Natural killer cell (primary cell): ENCODE measurements at places on chromosomes 13 and 19. TPM values are rescaled to one million over a fixed set of nuclear protein-coding genes. Genes with fewer than 3 reads are reported as not detected.

DNA sequence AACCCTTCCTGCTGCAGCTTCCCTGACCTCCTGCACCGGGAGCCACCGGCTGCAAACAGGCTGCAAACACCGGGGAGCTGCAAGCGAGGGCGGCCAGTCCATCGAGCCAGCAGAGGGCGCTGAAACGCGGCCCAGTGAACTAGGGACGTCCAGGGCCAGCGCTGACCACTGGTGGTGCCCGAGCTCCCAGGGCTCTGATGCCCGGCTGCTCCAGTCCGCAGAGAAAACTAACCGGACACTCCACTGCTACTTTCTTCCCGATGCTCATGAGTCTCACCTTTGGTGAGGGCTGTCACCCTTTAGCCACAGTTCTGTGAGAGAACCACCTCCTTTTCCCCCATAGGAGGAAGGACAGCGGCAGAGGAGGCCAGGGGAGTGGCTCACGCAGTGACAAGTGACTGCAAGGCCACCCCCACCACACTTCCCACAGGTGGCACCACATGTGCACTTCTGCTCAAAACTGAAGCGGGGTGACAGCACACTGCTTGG is 82.8 kb upstream of the MTIF3 start:
- peak; percentile 61 for DNase-seq

GRCh38 chr13:26411206-26411605 is 146.3 kb upstream of the WASF3 start:
- no peak for DNase-seq

GRCh38 chr13:71672512-71672911 is 194.5 kb downstream of the DACH1 start:
- no peak for DNase-seq

The MFSD12 gene
- total RNA-seq = 34.5 TPM

DNA sequence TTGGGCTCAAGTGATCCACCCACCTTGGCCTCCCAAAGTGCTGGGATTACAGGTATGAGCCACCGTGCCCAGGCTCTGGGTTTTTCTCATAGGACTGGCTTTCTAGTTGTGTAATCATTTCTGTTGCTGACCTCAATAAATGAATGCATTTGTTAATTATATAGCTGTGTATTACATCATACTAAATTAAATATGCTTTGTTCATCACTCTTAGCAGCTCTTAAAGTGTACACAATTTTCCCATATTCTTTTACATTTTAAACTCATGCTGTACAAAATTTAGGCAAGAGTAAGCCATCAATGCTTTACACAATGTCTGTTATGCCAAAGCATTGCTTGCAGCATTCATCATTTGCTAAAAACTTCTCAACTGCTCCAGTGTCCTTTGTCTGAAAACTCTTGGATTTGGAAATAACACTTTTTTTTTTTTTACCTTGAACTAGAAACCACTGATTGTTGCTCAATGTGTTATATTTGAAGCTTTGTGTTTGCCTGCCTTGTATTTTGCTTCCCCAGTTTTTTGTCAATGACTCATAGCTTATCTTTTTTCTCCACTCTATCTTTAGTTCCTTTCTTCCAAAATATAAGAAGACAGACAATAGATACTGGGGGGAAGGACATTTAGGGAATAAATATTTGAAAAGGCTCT is 31.4 kb downstream of the CCDC122 start:
- DNase-seq = no peak

The ZNF729 gene
- total RNA-seq = not detected

DNA sequence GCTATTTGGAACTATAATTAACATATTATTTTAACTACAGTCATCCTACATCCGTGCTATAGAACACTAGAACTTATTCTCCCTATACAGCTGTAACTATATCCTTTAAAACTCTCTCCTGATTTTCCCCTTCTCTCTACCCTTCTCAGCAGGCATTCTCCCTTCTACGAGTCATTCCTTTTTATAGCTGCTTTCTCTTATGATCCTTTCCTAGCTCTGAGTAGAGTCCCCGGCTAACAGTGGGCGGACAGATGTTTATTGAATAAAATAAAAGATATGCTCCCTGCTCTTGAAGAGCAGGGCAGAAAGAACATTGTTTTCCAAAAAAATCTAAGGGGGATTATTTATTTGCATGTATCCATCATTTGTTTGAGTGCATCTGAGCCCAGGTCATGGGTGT is 246.5 kb upstream of the TMTC4 start:
- no peak for DNase-seq

- no peak for DNase-seq
These were observed 52.7 kb upstream of the ZDHHC20 start for GRCh38 chr13:21511849-21512248.

- peak; percentile 49 for DNase-seq
These were observed 636 bp upstream of the ZNF579 start for GRCh38 chr19:55581145-55581822.

DNA sequence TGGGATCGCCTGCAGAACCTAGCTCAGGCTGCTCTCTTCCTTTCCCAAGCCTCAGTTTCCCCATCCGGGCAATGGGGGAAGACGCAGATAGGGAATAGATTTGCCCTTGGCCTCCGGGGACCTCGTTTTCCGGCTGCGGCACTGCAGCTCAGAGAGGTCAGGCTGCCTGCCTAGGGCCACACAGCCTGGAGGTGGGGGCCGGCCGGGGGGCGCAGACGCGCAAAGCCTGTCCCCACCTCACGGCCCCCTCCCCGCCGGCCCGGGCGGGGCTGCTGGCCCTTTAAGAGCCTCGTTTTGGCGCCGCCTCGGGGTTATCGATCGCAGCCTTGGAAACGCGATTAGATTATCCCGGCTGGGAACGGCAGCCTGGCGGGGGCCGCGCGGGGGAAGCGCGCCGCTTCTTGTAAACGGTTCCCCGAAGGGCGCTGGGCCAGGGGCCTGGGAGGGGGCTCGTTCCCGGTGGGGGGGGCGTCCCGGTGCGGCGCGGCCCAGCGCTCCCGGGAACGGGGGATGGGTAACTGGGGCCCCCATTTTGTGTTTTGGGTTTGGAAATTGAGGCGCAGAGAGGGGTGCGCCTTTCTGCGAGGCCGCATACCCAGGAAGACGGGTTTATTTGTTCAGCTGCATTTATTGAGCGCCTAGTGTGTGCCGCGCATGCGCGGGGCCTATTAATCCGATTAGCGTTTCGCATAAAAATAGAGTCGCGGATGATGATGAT is 23.4 kb upstream of the TCF3 start:
- no peak for DNase-seq

The C1QTNF9 gene
- total RNA-seq = not detected

DNA sequence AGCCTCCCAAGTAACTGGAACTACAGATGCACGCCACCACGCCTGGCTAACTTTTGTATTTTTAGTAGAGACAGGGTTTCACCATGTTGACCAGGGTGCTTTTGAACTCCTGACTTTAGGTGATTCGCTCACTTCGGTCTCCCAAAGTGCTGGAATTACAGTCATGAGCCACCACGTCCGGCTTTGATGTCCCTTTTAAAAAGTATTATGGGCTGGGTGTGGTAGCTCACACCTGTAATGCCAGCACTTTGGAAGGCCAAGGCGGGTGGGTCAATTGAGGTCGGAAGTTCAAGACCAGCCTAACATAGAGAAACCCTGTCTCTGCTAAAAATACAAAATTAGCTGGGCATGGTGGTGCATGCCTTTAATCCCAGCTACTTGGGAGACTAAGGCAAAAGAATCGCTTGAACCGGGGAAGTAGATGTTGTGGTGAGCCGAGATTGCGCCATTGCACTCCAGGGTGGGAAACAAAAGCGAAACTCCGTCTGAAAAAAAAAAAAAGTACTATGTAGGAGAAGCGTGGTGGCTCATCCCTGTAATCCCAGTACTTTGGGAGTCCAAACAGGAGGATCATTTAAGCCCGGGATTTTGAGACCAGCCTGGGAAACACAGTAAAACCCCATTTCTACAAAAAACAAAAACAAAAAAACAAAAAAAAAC is 22.8 kb upstream of the ERVV-1 start:
- DNase-seq = no peak

The IL12RB1 gene
- total RNA-seq = 95.7 TPM

GRCh38 chr13:50225193-50226155 is 210.2 kb downstream of the KCNRG start:
- DNase-seq = no peak

GRCh38 chr19:38394488-38394887 is 6.0 kb downstream of the SPRED3 start:
- no peak for DNase-seq

The APOE gene
- total RNA-seq = 0.45 TPM

DNA sequence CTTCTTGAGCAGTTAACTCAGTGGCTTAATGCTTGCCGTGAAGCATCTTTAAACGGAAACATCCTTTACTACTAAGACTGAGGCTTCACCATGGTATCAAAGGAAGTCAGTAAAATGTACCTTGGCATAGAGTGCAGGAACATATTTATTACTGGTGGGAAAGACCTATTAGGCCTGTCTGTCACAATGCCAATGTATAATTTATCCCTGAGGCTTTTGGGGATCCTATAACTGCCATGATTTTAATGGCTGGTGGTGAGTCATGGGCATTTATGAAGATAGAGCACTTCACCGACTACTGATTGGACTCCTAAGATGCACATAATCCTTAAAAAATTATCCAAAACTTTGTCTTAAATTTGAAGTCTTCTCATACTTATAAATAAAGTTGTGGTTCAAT is 79.6 kb downstream of the FGF14 start:
- no peak for DNase-seq

DNA sequence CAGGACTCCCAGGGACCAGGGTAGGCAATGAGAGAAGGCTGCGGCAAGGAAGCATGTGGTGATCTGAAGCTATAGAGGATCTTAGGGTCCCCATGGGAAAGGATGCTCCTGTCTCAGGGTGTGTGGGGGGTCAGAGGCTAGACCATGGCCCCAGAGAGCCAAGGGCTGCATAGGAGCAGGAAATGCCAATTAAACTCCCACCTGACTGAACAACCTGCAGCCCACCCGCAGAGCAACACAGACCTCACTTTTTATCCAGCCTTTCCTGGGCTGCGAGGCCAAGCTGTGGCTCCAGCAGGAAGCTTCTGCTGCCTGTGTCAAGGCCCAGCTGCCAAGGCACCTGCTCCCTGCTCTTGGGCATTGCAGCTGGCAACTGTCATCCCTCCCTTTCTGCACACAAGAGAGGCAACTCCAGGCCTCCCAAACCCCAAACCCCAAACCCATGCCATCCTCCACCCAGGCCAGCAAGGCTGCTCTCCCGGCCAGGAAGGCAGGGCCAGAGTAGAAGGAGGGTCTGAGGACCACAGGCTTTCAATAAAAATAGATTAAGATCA is 290.1 kb downstream of the FOXO1 start:
- DNase-seq = no peak

- no peak for DNase-seq
These were observed 99.7 kb upstream of the MIR17HG start for GRCh38 chr13:91247768-91248167.

The OR4F17 gene
- total RNA-seq = not detected

The CEACAM21 gene
- total RNA-seq = 46.6 TPM

- DNase-seq = no peak
These were observed 510.5 kb downstream of the IRS2 start for GRCh38 chr13:109275852-109276251.

DNA sequence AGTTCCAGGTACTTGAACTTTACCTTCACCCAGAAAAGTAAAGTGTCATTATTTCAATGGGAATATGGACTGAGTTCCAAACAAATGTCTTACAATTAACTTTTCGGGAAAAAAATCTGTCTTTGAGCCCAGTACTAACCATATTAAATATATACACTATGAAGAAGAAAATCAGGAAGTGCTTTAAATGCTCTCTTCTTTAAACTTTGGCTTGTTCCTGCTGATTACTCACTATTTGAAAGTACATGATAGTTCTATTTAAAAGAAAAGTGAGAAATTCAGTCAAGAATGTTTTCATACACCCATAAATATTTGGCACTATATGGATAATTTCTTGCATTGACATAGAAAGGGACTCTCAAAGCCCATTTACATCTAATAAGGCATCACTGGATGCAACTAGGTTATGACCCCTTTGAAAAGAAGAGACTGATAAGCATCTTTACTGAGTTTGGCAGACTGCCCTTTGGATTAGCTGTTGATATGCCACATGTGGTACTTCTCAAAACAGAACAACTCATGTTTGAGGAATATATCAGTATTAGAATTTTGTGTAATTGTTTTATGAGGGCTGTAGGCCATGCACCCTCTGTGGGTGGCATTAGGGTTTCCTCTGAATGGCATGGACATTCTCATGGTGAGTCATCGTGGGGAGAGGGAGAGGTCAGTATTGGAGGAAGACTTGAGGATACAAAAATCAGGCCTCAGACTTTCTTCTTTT is 25.0 kb upstream of the VWA8 start:
- DNase-seq = no peak

The IGSF23 gene
- total RNA-seq = not detected

GRCh38 chr13:109682534-109683244 is 103.7 kb downstream of the IRS2 start:
- no peak for DNase-seq

DNA sequence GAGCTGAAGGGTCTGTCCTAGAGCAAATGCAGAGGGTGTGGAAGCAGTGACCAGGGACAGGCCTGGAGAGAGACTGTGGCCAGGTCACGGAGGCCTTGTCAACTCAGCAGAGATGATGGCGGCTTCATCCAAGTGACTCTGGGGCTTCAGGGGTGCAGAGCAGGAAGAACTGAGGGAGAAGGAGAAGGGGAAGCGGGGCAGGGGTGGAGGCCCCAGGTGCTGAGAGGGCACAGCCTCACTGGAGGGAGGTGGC is 299.1 kb downstream of the ZNF536 start:
- no peak for DNase-seq

DNA sequence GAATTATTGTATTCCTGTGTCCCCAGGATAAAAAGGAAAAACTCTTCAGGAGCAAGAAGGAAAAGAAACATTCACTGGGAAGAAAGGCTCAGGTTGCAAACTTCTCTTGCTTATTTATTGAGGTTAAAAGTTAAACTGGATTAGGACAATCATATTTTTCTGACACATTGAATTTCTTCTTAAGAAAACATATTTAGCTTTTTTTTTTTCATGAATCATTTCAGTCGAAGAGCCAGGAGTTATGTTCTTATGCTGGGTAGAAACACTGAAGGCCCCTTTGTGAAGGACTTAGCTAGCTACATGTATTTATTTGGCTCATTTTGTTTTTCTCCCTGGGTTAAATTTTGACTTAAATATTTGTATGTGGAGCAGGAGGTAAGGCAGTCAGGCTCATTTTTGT is 434.0 kb downstream of the KLF5 start:
- DNase-seq = no peak

The UPF1 gene
- 123 TPM for total RNA-seq

DNA sequence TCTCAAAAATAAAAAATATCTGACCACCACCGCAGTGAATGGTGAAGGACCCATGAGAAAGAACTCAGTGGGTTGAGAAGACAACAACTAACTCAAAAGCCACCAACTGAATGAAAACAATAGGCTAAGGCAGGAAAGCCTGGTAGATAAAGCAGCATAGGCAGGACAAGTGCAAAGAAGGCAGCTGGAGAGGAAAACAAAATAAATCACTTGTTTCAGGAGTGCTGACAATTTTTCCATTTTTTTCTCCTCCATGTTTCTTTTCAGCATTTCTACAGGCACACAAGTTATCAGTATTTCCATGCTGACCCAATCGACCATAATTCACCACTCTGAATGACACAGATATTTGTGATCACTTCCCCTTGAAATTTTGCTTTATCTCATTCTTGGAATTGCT is 597.8 kb downstream of the LIG4 start:
- DNase-seq = no peak
